NCI-H1105 treated with DMSO at 0.1 percent for 48 hours (cell line): ENCODE measurements at places on chromosomes 1 and 21.

- no peak for DNase-seq
These were observed 480.7 kb downstream of the MRPL39 start for GRCh38 chr21:25126564-25126963.

GRCh38 chr1:44168520-44169098 lies 27.2 kb upstream of the KLF18 start:
- DNase-seq = no peak

- no peak for DNase-seq
These were observed 245.7 kb upstream of the RGS18 start for GRCh38 chr1:191912517-191912916.

GRCh38 chr1:101300916-101301315 lies 64.1 kb downstream of the S1PR1 start:
- no peak for DNase-seq

- DNase-seq = no peak
These were observed 11.4 kb downstream of the BTBD19 start for GRCh38 chr1:44819608-44820327.

DNA sequence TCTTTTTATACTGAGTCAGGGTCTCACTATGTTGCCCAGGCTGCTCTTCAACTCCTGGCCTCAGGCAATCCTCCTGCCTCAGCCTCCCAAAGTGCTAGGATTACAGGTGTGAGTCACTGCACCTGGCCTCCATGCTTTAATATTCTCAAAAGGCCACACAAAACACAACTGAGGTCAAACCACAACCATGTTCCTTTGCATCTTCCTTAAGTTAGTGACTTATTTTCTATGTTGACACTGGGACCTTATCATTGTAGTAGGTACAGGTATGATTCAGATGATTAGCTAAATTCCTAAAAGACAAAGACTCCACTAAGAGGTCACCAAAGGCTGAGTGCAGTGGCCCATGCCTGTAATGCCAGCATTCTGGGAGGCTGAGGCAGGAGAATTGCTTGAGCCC lies 131.9 kb upstream of the ATP1B1 start:
- no peak for DNase-seq

GRCh38 chr1:191255354-191256054 lies 777.8 kb upstream of the BRINP3 start:
- no peak for DNase-seq

GRCh38 chr1:1755852-1756251 lies 22.4 kb downstream of the NADK start:
- no peak for DNase-seq

DNA sequence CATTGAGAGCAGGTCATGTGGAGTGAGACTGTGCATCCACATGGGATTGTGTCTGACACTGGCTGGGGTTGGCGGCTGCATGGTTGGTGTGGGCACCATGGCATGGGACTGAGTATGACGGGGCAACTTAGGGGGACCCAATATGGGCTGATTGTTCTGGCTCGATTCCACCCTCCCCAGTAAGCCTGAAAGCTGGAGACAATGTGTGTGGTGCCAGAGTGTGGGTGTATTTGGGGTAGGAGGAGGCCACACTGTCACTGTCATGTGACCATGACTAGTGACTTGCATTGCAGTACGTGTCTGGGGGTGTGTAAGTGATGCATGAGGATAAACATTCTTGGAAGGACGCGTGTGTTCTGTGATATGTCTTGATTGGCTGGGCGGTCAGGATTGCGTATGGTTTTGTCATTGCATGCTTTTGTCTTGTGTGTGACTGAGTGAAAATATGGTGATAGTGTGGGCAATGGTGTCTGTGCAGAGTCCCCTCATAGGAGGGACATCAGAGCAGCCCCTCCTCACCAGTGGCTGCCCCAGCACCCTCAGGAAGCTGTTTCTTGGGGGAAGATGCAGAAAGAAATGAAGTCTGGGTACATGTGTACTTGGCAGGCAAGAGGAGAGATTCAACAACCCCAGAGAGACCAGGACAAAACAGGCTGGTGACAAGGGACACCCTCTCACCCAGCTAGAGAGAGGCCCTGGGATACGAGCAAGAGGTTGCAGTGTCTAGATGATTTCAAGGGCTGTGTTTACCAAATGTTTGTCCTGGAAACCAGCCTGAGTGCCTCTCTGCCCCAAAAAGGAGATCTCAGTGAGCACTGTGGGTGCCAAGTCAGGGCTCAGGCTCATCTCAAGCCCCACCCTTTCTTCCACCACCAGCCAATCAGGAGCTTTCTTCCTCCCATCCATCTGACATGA lies 36.3 kb downstream of the SDC3 start:
- DNase-seq = no peak

DNA sequence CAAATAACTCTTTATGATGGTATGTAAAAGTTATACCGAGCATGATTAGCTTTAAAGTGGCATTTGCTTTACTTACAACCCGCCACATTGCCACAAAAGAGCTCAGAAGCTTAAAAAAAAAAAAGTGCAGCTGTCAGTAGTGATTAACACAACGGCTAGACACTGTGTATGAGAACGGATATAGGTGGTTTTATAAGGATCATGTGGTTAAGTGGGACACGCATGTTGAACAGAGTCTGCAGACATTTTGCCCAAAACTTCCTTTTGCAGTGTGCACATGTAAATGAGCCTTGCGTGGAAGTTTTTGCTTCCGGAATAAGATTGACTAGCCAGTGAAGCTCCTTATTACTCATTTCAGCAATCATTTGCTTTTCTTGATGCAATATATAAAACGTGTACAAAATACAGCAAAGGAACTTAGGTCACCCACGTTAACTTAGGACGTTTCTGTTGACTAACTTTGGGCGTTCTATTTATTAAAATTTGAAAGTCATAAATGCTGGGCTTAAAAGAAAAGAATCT lies 58.7 kb upstream of the RGS1 start:
- no peak for DNase-seq

- peak; percentile 83 for DNase-seq
These were observed at the start of gene RAB3B for GRCh38 chr1:51990478-51990965. Gene RAB3B (minus strand): TSS chr1:51990700. CDS start chr1:51977117, 13,583 bp downstream.

DNA sequence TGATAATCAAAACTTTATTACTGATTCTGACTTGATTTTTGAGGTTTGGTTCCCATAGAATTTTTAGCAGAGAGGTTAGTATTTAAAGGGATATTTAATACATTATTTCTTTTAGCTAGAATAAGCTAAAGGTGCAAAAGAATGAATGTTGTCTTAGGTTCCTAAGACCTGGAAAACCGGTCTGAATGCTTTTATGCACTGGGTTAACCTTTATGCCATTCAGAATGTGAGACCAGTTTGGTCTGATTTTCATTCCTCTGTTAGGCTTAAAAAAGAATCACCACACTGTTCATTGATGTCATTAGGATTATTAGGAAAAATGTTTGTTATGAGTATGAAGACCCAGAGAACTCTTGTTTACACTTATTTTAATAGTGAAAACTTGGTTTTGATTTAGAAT lies 30.1 kb downstream of the RAP1A start:
- no peak for DNase-seq

GRCh38 chr1:46303872-46304326 lies 401 bp downstream of the UQCRH start:
- DNase-seq = no peak

- no peak for DNase-seq
These were observed 71.9 kb downstream of the ADARB1 start for GRCh38 chr21:45146306-45146705.

DNA sequence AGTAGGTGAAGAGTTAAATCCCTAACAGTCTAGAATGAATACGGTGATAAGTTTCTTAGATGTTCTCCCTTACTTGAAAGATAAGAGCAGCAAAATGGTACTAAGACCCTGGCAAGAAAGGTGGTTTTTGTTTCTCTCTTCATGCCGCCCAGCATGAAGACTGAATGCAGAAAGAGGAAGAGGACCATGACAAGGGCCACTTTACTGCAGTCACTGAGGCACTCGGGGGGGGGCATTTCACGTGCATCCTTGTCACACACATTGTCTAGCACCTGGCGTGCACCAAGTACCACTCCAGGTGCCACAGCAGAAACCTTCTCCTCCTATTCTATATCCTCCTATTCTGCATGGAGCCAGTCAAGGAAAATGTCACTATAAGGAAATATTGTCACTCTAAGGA lies 222.0 kb downstream of the TOMM20 start:
- no peak for DNase-seq

GRCh38 chr1:111366256-111366655 lies 61.3 kb downstream of the OVGP1 start:
- no peak for DNase-seq

GRCh38 chr1:59016390-59016789 lies 232.5 kb upstream of the JUN start:
- DNase-seq = no peak

DNA sequence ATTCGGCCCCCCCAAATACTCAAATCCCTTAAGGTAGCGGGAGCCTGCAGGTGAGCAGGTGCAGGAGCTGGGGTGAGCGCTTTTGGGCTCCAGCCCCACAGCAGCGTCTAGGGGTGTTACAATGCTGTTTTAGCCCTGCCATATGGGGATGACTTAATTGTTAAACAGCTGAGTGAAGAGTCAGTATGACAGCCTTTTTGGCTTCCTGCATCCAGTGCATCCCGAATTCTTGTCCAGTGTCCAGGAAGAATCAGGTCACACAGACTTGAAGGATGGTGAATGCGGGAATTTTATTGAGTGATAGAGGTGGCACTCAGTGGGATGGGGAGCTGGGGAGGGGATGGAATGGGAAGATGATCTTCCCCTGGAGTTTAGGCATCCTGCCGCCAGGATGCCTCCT lies 30.4 kb upstream of the HHAT start:
- DNase-seq = no peak

GRCh38 chr1:109537450-109538178 lies 2.1 kb upstream of the GPR61 start:
- DNase-seq = no peak

DNA sequence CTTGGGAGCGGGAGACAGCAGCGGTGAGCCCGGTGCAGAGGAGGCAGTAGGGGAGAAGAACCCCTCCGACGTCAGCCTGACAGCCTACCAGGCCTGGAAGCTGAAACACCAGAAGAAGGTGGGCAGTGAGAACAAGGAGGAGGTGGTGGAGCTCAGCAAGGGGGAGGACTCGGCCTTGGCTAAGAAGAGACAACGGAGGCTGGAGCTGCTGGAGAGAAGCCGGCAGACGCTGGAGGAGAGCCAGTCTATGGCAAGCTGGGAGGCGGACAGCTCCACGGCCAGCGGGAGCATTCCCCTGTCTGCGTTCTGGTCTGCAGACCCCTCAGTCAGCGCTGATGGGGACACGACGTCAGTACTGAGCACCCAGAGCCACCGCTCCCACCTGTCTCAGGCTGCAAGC lies 32.9 kb downstream of the STYXL2 start:
- no peak for DNase-seq

DNA sequence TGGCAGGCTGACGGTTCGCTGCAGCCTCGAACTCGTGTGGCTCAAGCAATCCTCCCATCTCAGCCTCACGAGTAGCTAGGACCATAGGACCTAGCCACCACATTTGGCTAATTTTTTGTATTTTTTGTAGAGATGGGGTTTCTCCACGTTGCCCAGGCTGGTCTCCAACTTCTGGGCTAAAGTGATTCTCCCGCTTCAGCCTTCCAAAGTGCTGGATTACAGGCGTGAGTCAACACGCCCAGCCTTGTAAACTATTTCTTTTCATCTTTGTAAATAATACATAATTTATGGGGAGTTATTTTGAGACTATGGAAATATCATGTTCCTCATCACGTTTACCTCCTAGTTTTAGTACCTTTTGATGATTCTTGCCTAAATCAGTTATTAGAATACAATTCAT lies 906 bp upstream of the FBXO28 start:
- no peak for DNase-seq

GRCh38 chr1:192654591-192655251 lies 18.8 kb downstream of the RGS13 start:
- DNase-seq = no peak

- no peak for DNase-seq
These were observed 2.9 kb downstream of the SHISA4 start for GRCh38 chr1:201891451-201892045.

- no peak for DNase-seq
These were observed 9.1 kb upstream of the ATAD3B start for GRCh38 chr1:1462318-1462966.

DNA sequence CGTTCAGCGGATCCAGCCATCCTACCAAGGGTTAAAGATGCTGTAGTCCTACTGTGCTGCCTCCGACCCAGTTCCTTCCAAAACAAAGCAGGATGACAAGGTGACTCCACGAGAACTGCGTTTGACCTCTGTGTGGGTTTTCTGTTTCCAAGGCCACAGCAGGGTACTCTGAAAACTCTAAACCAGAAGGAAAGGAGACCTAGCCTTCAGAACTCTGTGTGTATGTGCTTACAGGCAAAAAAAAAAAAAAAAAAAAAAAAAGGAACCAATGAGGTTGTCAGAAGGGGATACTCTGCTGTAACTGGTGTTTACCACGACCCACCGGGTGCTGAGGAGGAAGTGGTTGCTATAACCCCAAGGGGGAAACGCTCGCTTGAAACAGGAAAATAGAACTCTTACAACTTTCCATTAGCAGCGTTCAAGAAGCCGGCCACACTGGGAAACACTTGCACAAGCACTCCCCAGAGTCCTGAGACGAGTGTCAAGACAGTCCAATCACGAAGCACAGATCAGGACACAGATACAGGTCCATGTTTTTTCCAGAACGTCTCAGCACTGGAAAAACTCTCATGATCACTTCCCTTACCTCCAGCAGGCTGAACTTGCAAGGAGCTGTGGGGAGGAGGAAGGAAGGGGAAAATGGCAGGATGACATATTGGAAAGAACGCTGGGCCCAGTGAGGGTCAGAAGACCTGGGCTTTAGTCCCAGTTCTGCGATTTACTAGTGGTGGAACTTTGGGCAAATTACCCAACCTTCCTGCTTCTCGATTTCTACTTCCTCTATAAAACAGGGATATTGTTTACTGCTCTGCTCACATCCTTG lies 64.0 kb downstream of the ITPKB start:
- DNase-seq = no peak

GRCh38 chr1:110034451-110035235 lies at the start of gene STRIP1:
Gene STRIP1 (plus strand): TSS chr1:110034624. CDS start chr1:110034638, 14 bp downstream.
- peak; percentile 96 for DNase-seq

DNA sequence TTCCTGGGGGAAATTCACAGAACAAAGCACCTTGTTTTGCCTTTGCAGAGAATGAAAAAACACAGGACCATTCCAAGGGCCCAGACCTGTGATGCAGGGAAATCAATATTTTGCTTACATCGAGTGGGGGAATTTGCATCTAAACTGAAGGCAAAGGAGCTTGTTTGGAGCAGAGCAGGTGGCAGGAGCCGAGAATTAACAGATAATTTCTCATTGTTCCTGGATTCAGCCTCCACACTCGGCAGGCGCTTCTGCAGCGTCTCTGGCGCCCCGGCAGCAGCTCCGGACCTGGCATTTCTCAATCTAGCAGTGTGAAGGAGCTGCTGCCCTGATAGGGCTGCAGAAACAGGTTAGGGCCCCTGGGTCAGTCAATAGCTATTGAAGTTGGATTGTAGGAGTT lies 2.0 kb upstream of the SYT6 start:
- DNase-seq = no peak

DNA sequence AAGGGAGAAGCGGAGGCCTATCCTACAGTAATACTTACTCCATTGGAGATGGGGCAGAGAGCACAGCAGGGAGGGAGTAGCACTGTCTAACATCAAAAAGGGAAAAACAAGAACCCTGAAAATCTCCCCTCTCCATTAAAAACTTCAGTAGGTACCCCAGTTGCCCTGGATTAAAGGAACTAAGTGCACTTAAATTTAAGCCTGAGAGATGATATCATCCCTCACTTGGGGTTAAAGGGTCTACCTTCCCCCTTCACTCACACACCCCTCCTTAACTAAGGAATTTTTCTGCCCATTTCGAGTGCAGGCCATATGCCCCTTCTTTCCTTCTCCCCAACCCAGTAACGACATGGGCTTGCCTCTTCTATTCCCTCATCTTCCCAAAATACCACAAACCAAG lies 3.7 kb upstream of the MTMR11 start:
- DNase-seq = no peak
